Activated T-cell treated with anti-CD3 and anti-CD28 coated beads, Interleukin-2, amount 50 U/mL, for 1 hour (primary cell): ENCODE measurements at places on chromosomes 2 and 18.

GRCh38 chr18:44781886-44782285, 101.2 kb downstream of the SETBP1 start:
- DNase-seq, result no peak

DNA sequence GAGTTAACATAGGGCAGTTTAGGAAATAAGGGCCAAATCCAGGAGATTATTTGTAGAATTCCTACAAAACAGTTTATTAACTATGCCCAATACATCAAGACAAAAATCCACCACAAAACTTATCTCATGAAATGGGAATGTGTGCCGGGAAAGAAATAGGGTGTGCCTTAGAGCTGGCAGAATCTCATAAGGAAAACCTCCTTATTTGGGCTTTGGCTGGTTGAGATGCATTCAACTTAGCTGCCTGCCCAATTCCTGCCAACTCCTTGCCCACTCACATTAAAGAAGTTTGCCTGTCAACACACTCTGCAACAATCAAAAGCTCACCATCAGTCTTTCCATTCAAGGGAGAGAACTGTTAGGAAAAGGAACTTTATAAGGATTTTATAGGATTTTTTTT, 500.6 kb downstream of the SATB2 start:
- no peak for DNase-seq

DNA sequence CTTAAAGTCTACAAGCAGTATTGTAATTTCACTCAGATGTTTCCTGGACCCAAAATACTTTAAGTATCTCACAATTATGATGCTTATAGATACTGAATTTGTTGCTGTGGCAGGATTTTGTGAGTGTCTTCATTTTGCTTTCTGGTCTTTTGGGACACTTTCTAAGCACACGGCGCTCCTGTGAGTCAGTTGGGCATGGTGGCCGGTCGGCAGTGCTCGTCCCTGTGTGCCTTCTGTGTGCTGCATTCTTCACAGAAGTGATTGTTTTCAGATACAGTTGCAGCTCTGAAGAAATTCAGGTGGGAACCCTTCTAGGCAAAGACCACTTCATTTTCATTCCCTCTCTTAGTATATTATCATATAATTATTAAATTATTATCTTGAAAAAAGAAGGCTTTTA, 273.3 kb downstream of the ZNF407 start:
- no peak for DNase-seq

- no peak for DNase-seq
Measured at GRCh38 chr2:238024986-238025385, 35.8 kb upstream of the SCLY start.

- no peak for DNase-seq
Measured at GRCh38 chr18:14106906-14107305, 25.3 kb downstream of the ZNF519 start.

- no peak for DNase-seq
Measured at GRCh38 chr18:47936952-47937351, 6.5 kb upstream of the SMAD2 start.

GRCh38 chr2:176743671-176744070, 468.9 kb upstream of the HNRNPA3 start:
- DNase-seq, result no peak

DNA sequence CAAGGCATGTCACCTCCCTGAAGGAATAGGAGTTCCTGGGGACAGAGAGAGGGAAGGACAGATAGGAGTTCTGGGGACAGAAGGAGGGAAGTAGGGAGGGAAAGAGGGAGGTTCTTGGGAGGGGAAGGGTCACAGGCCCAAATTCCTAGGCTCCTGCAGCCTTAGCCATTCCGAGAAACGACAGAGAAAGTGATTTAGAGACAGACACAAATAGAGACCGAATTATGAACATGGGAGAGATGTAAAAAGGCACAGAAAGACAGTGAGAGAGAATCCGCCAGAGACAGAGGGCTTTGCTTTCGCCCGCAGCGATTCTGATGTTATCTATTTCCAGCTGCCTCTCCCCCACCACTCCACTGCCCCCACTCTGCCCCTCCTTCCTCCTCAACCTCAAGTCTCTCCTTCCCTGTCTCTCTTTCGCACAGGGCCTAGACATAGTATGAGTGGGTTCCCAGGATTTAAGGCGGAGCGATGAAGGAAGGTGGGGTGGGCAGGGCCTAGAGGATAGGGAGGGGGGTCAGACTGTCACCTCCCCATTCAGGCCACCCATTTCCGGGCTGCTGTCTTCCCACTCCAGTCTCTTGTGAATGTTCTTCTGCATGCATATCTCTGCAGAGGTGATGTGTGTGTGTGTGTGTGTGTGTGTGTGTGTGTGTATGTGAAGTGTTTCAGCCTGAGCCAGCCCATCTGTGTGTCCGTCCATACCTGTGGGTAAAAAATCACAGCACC, 3.3 kb upstream of the WNT6 start:
- no peak for DNase-seq

GRCh38 chr2:85662899-85663593, 5.0 kb downstream of the SFTPB start:
- no peak for DNase-seq

DNA sequence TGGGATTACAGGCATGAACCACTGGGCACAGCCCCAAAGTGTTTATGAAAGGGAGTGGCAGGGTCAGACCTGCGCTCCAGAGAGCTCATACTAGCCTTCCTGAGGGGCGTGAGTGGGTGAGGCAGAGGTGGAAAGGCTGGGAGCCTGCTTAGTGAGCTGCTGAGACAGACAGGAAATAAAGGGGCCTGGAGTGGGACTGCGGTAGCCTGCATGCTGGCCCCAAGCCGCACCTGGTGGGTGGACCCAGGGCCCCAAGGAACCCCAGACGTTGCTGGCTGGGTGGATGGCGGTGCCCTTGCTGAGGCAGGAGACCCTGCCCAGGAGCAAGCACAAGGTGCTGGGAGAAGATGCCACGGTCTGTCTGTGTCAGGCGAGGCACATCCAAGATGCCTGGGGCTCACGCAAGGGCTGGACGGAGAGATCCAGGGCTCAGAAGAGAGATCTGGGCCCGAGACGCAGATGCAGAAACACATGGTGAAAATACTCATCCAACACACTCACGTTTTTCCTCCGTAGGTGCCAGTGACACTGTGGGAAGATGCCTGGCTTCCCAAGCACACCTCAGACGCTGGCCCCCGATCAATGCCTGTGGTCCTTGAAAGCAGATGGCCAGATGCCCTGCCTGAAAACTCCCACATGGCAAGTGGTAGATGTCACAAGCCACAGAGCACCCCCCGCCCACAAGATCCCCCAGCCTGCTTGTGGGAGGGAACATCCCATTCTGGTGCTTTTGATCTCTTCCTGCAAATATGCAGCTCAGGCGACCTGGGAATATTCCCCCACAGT, 151.1 kb downstream of the GLI2 start:
- DNase-seq, result no peak

- no peak for DNase-seq
Measured at GRCh38 chr18:77461062-77461688, 211.5 kb downstream of the GALR1 start.

DNA sequence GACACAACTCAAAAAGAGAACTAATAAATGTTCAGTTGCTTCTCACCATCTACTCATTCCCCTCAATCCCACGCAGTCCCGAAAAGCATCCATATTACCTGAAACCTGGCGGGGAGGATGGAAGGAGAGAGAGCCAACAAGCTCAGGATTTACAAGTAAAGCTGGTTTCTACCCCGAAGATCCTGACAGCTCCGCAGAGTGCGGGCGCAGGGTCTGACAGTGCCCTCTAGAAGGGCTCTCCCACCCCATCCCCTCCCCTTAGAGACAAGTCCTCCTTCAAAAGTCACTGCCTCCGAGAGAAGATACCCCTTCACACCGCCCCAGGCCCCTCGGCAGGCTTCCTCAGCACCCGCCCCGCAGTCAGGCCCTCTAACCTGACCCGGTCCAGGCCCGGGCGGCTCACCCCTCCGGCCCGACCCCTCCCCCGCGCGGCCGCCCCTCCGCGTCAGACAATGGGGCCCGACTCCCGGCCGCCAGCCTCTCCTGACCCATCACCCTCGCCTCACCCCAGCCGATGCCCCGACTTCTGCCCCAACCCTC, 550 bp downstream of the RAB1A start:
- no peak for DNase-seq

DNA sequence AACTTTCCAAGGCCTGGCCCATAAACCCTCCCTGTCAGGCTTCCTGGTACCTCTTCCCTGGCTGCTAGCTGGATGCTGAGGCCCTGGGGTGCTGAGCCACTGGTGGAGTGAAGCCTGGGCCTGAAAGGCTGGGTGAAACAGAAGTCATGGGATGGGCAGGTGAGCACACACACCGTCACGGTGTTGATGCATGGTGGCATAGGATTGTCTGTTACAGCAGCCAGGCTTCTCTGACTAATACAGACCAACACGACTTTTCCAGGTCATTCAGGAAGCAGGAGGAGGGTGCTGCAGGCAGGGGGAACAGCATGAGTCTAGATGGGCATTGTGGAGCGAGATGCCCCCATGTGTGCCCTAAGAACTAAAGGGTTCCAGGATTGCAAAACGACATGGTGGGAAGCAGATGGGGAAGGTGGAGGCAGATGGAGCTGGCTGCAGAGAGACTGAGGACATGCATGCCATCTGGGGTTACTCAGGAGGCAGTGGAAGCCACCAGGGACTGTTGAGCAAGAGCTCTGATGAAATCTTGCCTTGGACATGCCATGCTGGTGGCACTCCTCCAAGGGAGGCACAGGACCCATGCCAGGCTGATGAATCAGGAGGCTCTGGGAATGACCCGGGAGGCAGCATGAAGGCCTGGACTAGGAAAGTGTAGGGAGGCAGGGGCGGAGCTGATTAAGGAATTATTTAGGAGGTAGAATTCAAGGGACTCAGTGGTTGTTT, 480.9 kb downstream of the TSN start:
- no peak for DNase-seq

DNA sequence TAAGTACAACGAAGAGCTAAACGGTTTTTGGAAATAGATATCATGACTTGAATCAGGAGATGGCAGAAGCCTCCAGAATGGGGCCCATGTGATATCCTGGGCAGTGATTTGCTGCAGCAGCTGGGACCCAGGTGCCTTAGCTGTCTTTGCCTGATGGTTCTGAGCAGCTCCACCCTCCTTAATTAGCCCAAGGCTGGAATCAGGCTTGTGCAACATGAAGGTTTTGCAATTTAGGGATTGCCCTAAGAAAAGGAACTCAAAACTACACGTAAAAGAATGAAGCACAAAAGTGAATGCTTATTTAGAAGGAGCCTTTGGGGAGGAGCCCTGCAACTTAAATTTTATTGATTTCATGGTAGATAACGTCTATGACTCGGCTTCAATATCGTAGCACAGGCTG, 17.3 kb upstream of the CNDP2 start:
- no peak for DNase-seq

- no peak for DNase-seq
Measured at GRCh38 chr18:62988471-62988870, 273.1 kb downstream of the PHLPP1 start.

DNA sequence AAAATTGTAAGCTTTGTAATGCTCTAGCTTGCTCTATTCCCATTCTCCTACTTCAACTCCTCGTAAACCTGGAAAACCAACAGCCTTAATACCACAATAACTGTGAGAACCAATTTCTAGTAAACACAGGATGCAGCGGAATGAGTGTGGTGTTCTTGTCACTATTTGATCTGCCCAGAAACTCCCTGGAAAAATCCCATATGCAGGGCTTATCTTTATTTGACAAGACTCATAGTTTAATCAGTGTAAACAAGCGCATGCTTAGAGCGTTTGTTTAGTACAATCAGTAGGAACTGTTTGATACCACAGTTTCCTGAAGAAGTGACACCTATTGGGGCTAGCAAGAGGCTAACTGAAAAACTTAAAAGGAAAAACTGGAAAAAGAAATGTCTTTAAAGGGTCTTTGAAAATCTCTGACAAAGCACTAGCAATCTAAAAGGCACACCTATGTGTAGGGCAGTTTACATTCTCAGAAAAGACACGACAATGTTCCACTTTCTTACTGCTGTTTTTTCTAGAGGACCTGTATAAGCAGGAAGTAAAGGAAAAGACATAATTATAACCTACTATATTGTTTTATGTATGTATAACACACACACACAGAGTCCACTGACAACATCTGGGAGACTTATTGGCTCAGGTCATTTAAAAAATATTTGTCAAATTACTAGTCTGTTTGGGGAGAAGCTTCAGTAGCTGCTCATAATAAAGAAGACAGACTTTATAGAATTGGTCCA, 241.4 kb upstream of the KLHL14 start:
- no peak for DNase-seq
